ENCODE measurements at places on chromosomes 5 and 9. TPM values are rescaled to one million over a fixed set of nuclear protein-coding genes. Genes with fewer than 3 reads are reported as not detected.

The FGF10 gene
- polyA plus RNA-seq = 3.5 TPM

The WNT8A gene
- not detected for polyA plus RNA-seq

The PCDHAC2 gene
- polyA plus RNA-seq = 0.28 TPM

The WDR38 gene
- polyA plus RNA-seq = not detected

The MCTP1 gene
- 14.9 TPM for polyA plus RNA-seq

The FCHO2 gene
- 4.5 TPM for polyA plus RNA-seq

The ANKRD18A gene
- 0.78 TPM for polyA plus RNA-seq

The TTC23L gene
- not detected for polyA plus RNA-seq

The FAM78A gene
- 1.7 TPM for polyA plus RNA-seq

The IL31RA gene
- polyA plus RNA-seq = not detected

The BARHL1 gene
- polyA plus RNA-seq = not detected

The DDX41 gene
- polyA plus RNA-seq = 45.8 TPM

The CNTNAP3 gene
- polyA plus RNA-seq = 2.7 TPM

The ARRDC3 gene
- polyA plus RNA-seq = 15.2 TPM

The AUH gene
- 20.2 TPM for polyA plus RNA-seq

The GABRA6 gene
- polyA plus RNA-seq = not detected

The CHSY3 gene
- 0.22 TPM for polyA plus RNA-seq

The EIF4E1B gene
- 0.20 TPM for polyA plus RNA-seq

The SHISAL2B gene
- 0.27 TPM for polyA plus RNA-seq

The OR1J1 gene
- polyA plus RNA-seq = 0.56 TPM

The IGFBPL1 gene
- not detected for polyA plus RNA-seq

The CTNNAL1 gene
- 26.5 TPM for polyA plus RNA-seq

The TRIM23 gene
- polyA plus RNA-seq = 2.5 TPM

Measured in adipose tissue (tissue), 3 donors.